IgD-negative memory B cell (primary cell): ENCODE measurements at places on chromosomes 16 and 17. TPM values are rescaled to one million over a fixed set of nuclear protein-coding genes. Genes with fewer than 3 reads are reported as not detected.

SPATA22 gene
- polyA plus RNA-seq, result not detected

SMTNL2 gene
- not detected for polyA plus RNA-seq

EXOC3L1 gene
- not detected for polyA plus RNA-seq

FBF1 gene
- polyA plus RNA-seq, result 1.9 TPM

PRAC1 gene
- not detected for polyA plus RNA-seq

PLA2G10 gene
- 0.24 TPM for polyA plus RNA-seq

CCL2 gene
- polyA plus RNA-seq, result not detected

FAHD1 gene
- 19.0 TPM for polyA plus RNA-seq

MYO15B gene
- 2.4 TPM for polyA plus RNA-seq

C16orf96 gene
- 0.05 TPM for polyA plus RNA-seq

HBQ1 gene
- not detected for polyA plus RNA-seq

PITPNM3 gene
- polyA plus RNA-seq, result not detected

YBX2 gene
- polyA plus RNA-seq, result not detected

GAST gene
- polyA plus RNA-seq, result not detected

EVI2B gene
- 192 TPM for polyA plus RNA-seq

DYNLL2 gene
- 0.55 TPM for polyA plus RNA-seq

ALDH3A1 gene
- not detected for polyA plus RNA-seq

KDM8 gene
- 4.8 TPM for polyA plus RNA-seq

UTS2R gene
- polyA plus RNA-seq, result not detected

TBC1D16 gene
- 1.7 TPM for polyA plus RNA-seq

OR1F1 gene
- not detected for polyA plus RNA-seq

TBC1D26 gene
- not detected for polyA plus RNA-seq

TP53TG3C gene
- polyA plus RNA-seq, result not detected

CD79B gene
- 1,452 TPM for polyA plus RNA-seq

DNAI2 gene
- not detected for polyA plus RNA-seq

PRSS33 gene
- polyA plus RNA-seq, result not detected

MEFV gene
- polyA plus RNA-seq, result not detected

WNT3 gene
- polyA plus RNA-seq, result 0.14 TPM

SLC5A10 gene
- 0.79 TPM for polyA plus RNA-seq

SPN gene
- 11.0 TPM for polyA plus RNA-seq

GJD3 gene
- polyA plus RNA-seq, result not detected

MT1F gene
- polyA plus RNA-seq, result 9.7 TPM

LRRC75A gene
- polyA plus RNA-seq, result 1.7 TPM

PRDM7 gene
- polyA plus RNA-seq, result not detected

EPX gene
- not detected for polyA plus RNA-seq

ALOX12B gene
- polyA plus RNA-seq, result 0.41 TPM

PIGW gene
- 7.9 TPM for polyA plus RNA-seq

TMIGD1 gene
- polyA plus RNA-seq, result not detected

CSHL1 gene
- not detected for polyA plus RNA-seq
